ENCODE measurements at places on chromosomes 1 and 21. TPM values are rescaled to one million over a fixed set of nuclear protein-coding genes. Genes with fewer than 3 reads are reported as not detected.

DNA sequence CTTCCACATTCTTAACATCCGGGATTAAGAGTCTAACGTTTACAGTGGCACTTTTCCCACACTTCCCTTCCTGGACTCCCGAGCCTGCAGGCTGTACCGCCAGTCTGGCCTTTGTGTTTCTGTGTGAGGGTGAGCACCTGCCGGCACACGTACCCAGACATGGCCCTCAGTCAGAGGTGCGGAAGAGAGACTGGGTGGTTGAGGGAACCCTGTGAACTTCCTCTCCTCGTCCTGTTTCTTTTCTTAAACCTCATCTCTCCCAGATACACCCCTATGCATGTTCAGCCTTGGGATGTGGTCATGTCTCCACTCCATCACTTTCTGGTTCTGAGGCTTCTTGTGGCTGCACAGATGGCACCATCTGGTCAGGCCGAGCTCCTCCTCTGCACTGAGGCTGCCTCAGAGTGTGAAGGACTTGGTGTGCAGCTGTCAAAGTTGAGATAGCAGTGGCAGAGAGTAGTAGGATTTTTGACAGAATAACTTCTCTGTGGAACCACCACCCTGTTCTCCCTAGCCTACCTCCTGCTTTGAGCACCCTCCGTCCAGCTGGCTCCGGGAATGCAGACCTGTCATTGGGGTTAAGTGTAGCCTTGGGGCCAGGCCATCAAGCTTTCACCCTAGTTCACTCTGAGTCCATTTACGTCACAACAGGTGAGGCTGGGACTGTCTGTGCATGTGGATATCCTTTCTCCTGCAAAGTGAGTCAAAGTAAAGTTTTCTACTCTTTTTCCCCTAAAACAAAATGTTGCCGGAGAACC, 31.4 kb downstream of the VASH2 start:
- no peak for DNase-seq

- no peak for DNase-seq
Observed at GRCh38 chr1:234884701-234885100, 243.9 kb downstream of the TOMM20 start.

DNA sequence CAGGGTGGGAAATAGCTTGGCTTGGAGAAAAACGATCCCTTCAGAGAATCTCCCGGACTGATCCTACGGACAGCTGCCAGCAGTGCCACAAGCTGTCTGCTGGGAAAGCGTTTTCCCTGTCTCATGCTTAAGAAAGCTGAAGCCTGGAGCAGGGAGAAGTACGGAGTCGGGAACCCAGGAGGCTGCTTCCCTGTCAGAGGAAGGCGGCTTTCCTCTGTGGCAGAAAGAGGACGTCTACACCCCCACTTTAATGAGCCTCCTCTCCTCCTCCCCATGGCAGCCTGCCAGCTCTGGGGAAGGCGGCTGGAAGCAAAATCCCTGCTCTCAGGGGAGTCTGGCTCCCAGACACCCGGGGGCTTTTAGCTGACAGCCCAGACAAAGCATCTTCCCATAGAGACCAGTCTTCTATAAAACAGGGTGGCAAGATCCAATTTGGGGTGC, 7.3 kb downstream of the KIF21B start:
- DNase-seq = peak; percentile 77

DNA sequence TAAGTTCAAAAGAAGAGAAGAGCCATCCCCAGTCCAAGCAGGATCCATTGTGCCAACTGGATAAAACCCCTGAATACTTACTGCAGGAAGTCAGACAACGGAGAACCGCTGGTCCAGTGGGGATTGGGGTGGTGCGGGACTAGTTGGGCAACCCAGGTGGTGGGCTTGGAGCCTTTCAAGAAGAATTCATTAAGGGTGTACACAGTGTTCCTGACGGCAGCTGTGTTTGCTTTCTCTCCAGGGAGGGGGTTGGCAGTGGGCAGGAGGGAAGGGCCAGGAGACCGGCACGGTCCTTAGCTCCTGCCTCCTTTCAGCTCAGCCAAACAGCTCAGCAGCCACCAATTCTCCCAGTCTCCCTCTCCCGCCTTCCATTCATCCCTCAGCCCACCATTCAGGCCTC, 7.1 kb upstream of the CDK18 start:
- DNase-seq = no peak

The CDCA8 gene
- 44.5 TPM for total RNA-seq

DNA sequence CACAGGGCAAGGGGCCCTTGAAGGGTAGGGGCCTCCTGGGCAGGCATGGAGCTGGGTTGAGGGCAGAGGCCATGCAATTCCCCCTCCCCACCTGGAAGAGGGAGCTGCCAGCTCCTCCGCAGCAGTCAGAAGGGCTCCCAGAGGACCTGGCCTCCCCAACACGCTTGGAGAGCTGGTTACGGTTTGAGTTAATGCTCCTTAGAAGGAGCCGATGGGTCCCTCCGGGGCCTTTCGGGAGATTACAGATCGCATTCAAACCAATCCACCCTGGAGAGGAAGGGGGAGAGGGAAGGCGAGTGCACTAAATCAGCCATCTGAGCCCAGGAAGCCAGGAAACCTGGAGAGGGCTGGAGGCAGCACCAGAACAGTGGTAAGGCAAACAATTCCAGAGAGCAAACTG, 106.3 kb upstream of the CSF3R start:
- no peak for DNase-seq

DNA sequence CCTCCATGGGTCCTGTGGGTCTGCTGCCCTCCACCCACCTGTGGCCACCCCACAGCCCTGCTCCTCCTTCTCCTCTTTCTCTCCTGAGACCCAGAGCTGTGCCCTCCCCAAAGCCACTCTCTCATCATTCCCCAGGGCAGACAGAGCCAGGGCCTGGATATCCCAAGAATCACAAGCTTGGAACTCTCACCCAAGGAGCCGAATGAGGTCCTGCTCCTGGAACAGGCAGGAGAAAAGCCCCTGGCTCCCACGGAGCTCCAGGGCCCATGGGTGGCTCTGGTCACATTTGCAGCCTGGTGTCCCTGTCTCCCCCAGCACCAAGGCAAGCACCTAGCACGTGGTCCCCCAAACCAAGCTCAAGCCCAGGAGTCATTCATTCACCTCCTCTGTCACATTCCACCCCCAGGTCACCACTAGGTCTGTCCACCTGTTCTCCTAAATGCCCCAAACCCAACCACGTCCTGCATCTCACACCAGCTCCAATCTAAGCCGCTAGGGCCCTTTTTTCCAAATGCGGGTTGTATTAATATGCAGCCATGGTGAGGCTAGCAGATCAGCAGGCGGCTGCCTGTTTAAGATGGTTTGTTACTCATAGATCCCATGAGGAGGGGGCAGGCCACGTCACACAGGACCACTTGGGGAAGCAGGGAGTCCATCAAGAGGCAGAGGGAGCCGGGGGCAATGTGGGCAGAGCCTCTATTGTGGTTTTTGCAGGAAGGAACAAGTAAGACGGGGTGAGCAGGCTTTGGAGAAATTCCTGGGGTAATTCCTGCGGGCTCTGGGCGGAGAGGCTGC, 215.5 kb upstream of the VAMP3 start:
- no peak for DNase-seq
